ENCODE measurements at places on chromosomes 13 and 19.
A peak's percentile ranks its signal among the peaks of the same experiment; 100 is the strongest.

- no peak for DNase-seq
Measured at GRCh38 chr13:73922493-73923393, 211.5 kb downstream of the KLF12 start.

- peak; percentile 63 for DNase-seq
Measured at GRCh38 chr19:35845215-35846037, 6.9 kb downstream of the NPHS1 start.

- no peak for DNase-seq
Measured at GRCh38 chr13:105565136-105565727, 970.2 kb downstream of the EFNB2 start.

- DNase-seq: no peak
Measured at GRCh38 chr13:113472355-113473025, 18.0 kb downstream of the DCUN1D2 start.

GRCh38 chr19:46860846-46861690 lies at the start of gene ARHGAP35:
Gene ARHGAP35, plus strand, starts transcription at chr19:46860997. Its CDS starts 57,679 bp downstream, at chr19:46918676.
- peak; percentile 25 for DNase-seq

GRCh38 chr13:21796066-21796465 lies 125.2 kb downstream of the FGF9 start:
- DNase-seq: no peak

DNA sequence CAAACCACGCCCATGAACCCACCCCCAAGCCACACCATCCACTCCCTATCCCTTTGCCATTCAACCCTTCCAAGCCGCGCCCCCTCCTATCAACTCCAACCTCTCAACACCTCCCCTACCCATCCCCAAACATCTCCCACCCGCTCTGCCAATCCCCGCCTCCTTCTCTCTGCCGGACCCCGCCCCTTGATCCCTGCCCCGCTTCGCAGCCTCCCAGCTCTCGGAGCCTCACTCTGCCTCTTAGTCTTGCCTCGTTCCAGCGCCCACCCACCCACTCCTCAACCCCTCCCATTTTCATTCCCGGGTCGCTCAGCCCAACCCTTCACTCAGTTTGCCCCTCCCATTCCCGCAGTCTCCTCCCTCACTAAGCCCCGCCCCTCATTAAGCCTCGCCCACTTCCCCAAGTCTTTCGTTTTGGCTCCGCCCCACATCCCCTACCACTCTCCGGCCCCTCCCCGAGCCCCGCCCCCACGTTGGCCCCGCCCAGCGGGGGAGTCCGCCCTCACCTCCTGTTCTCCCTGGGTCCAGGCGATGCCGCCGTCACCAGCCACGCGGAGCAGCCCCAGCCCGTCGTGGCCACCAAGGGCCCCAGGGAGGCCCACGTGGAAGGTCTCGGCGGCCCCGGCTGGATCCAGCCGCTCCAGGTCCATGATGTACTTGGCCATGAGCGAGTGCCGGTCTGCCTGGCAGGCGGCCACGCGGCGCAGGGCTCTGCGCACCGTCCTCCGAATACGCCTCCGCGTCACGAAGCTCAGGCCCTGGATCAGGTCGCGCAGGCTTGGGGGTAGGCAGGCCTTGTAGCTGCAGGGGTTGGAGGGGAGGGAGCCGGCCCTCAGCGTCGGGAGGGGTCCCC lies 5.7 kb downstream of the JAK3 start:
- peak; percentile 75 for DNase-seq

- DNase-seq: no peak
Measured at GRCh38 chr19:10112895-10113591, 1.6 kb downstream of the P2RY11 start.
